Fibroblast of mammary gland (primary cell): ENCODE measurements at places on chromosomes 2 and 18.

DNA sequence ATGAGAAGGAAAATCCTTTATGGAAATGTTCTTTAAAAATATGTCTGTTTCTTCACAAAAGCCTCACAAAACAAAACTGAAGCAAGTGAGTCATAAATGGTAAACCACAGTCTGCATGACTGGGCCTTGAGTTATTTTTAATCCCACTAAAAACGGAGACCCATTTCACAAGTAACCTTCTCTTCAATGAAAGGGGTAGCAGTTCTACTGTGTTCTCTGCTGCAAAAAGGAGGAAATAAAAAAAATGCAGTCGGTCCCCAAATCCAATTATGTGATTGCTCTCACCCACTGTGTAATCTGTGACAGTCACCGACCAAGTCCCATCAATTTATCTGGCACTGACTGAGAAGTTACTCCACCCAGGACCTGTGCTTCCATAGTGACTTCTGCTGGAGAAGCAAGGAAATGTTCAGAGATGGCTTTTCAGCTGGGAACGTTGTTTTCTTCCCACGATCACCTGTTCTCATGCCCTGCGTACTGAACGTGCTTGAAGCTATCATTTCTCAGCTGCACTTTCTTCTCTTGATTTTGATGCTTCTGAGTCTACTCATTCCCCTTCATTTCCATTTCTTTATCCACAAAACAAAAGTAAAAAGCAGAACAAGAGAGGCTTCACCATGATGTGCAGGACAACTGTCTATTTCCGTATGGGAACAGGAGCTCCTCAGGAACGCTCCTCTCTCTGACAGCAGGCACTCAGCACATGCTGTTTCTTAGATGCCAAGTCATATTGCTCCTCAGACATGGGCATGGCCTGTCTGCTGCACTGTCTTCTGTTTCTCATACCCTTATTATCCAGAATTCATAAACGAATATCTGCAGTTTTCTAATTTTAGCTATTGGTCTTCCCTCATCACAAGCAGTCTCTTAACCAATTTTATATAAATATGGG, 80.0 kb upstream of the TMEM200C start:
- peak; percentile 81 for DNase-seq

DNA sequence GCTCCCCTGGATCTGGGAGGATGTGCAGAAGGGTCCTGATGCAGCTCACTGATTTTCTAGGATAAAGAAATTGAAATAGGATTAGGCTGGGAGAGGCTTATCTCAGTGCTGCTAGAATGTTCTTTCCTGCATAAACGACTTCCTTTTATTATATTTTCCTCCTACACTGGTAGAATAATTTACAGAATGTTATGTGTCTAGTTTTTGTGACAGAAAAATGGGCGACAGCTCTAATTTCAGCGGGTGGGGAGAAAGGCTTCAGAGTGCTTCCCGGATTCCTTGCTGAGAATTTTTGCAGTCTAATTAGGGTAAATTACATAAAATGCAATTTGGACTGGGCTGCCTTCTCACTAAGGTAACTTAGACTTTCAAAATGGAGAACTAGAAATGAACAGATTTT, 66.2 kb downstream of the SKA1 start:
- DNase-seq, result no peak

- DNase-seq, result no peak
These were observed 6.1 kb upstream of the ACOXL start for GRCh38 chr2:110726285-110726684.

DNA sequence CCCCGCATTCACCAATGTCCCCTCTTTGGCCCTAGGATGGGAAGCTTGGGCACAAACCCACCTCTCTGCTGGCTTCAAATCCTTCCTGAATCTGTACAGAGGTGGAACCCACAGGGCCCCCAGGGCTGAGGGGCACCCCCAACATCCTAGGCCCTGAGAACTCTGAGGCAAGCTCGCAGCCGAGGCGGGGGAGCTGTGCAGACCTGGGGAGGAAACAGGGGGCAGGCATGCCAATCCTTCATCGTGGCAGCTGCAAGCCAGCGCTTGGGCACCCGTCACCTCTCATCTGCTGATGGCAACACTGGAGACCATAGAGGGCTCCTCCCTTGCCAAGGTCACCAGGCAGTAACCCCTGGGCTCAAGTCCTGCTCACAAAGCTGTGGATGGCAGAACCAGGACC, 10.8 kb downstream of the ECEL1 start:
- no peak for DNase-seq

- no peak for DNase-seq
These were observed 1.4 kb downstream of the DNMT3A start for GRCh38 chr2:25340181-25340921.

DNA sequence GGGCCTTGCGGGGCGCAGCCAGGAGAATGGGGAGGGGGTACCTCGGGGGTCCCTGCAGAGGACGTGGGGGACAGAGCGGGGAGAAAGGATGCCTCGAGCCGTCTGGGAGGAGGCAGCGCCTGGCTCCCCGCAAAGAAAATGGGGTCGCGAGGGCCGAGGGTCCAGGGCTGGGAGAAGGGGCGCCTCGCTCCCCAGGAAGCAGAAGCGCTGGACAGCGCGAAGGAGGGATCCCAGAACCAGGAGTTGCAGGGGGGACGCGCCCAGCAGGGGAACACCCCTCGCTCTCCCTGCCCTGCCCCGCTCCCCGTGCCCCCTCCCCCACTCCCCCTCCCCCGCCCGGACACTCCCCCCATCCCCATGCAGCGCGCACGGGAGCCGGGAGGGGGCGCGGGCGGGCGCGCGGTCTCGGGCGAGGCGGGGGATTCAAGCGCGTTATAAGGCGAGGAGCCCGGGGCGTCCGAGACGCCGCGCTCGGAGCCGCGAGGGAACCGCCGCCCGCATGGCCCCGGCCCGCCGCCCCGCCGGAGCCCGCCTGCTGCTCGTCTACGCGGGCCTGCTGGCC, at the start of gene ERFE:
Gene ERFE (plus strand): TSS at position 462 of the 562 bp plus-strand sequence. CDS start 38 bp downstream, at position 500.
- no peak for DNase-seq

DNA sequence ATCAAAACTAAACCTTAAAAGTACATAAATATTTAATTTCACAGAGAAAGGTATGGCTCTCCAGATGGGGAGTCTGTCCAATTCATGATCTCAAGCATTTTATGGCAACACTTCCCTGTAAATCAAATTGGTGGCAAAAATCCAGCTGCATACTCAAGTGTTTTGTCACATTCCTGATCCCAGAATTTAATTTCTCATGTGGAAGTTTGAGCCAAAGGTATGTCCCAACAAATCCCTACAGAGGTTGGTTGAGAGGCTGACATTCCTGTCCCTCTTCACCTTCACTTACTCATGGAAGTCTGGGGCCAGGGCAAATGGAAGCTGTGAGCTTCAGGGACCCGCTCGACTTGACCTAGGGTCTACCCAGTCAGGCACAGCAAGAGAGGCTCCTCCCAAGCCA, 17.7 kb downstream of the KLF7 start:
- peak; percentile 79 for DNase-seq

- no peak for DNase-seq
These were observed 300.3 kb upstream of the MGAT5 start for GRCh38 chr2:133953524-133953923.
